ENCODE measurements at places on chromosomes 3 and 15.

- DNase-seq, result peak; percentile 61
Observed at GRCh38 chr15:83318036-83318435, 33.6 kb upstream of the BNC1 start.

DNA sequence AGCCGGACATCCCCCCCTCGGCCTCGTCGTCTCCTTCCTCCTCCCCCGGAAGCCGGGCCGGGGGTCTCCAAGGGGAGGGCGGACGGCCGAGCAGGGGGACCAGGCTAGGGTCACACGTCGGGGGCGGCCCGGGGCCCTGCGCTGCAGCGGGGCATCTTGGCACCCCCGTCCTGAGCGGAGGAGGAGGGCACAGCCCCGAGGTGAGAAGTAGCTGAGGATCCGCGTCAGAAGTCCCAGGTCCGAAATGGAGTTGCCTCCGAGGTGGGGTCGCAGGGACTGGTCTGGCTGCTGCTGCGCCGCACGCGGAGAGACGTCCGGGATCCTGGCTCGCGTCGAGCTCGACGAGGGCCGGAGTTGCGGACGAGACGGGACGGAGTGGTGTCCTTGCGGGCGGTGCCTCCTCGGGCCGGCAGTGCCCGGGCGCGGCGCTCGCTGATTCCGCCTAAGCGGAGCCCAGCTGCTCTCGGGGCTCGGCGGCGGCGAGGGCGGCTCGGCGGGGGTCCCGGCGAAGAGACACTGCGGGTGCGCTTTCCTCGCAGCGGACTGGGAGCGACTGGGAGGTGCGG, at the start of gene ADCY5:
TSS of gene ADCY5 (minus strand) at position 555 of the 566 bp plus-strand sequence. CDS start at position 10, 545 bp downstream.
- no peak for DNase-seq

GRCh38 chr3:194325424-194326153, 25.5 kb downstream of the CPN2 start:
- DNase-seq, result no peak

- no peak for DNase-seq
Observed at GRCh38 chr3:120025520-120025919, 68.7 kb downstream of the GSK3B start.

- DNase-seq, result no peak
Observed at GRCh38 chr15:42085721-42086120, 8.6 kb downstream of the PLA2G4D start.

DNA sequence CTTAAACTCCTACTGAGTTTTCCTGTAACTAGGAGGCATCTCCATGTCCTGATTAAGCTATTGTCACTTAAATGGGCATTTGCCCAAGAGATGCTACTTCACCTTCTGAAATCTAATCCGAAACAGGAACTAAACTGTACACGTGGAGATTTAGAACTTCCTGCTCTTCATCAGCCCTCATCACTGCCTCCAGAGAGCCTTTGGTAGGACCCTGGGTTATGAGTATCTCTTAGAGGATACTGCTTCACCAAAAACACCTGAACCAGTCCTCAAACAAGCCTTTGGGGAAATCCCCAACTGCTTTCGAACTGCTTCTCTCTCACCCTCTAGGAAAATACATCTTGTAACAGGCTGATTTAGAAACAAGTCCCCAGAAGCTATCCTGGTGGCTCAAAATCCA, 320.3 kb downstream of the GAP43 start:
- DNase-seq, result no peak

GRCh38 chr3:84008623-84009022, 950.2 kb upstream of the CADM2 start:
- no peak for DNase-seq

DNA sequence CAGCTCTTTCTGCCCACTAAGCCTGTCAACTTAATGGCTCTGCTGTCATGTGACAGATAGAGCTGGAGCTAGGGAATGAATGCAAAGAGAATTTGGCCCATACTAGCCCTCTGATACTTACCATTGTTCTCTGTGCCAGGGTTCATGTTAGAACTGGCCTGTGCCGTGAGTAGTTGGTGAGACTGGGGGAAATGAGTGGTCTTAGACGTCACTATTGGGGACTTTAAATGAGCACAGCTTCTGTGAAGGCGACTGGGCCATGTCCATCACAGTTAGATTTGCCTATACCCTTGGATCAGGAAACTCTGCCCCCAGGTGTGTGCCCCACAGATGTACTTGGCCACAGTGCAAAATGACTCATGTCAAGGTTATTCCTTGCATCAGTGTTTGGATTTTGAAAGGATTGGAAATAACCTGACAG, 124.9 kb downstream of the PTPRG start:
- no peak for DNase-seq

- DNase-seq, result no peak
Observed at GRCh38 chr3:127915115-127915936, at the start of gene KBTBD12. KBTBD12 (plus strand) TSS chr3:127915232; CDS start chr3:127923062, 7,830 bp downstream.

DNA sequence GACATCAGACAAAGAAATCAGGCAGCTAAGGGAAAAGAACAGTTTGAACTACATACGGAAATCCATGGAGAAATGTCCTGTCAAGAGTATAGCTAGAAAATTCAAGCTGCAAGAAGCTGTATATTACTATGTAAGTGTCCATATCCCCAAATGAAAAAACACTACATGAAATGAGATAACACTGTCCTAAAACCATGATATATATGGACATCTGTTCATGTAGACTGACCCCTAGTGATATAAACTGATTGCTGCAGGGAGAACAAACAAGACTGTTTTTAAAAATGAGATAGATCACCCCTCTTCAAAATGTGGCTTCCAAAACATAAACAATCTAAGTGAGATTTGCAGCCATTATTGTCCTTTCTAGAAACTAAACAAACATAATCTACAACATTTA, 985.6 kb downstream of the EPHA3 start:
- no peak for DNase-seq

DNA sequence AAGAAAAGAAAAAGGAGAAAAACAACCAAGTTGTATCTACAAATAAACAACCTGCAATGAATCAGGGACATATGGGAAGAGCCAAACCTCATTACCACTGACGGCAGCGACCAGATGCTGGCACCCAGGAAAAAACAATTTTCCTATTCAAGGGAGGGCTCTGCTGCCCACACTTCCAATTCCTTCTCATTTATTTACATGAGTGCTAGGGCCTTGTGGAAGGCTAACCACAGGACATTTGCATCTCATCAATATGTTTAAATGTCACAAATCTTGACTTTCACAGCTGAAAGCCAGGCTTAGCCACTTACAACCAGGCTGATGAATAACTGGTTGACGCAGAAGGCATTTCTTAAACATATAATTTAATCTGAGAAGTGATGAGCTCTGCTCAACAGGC, 36.0 kb downstream of the RFTN1 start:
- DNase-seq, result no peak

DNA sequence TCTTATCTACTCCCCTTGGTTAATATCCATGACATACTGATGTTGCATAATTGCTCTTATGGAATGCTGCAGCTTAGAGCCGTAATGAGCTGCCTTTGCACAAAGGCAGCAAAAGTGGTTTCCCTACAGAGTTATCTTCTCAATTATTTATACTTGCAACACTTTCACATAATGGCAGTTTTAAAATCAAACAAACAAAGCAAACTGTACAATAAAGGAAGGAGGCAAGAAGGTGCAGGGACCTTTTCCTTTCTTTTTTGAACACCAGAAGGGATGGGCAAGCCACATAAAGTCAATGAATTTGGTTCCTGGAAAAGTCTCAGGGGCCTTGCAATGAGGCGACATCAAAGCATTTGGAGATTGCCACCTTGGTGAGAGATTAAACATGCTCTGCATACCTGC, 188.0 kb downstream of the MEIS2 start:
- no peak for DNase-seq

- DNase-seq, result no peak
Observed at GRCh38 chr15:66868918-66869317, 166.9 kb downstream of the SMAD6 start.

DNA sequence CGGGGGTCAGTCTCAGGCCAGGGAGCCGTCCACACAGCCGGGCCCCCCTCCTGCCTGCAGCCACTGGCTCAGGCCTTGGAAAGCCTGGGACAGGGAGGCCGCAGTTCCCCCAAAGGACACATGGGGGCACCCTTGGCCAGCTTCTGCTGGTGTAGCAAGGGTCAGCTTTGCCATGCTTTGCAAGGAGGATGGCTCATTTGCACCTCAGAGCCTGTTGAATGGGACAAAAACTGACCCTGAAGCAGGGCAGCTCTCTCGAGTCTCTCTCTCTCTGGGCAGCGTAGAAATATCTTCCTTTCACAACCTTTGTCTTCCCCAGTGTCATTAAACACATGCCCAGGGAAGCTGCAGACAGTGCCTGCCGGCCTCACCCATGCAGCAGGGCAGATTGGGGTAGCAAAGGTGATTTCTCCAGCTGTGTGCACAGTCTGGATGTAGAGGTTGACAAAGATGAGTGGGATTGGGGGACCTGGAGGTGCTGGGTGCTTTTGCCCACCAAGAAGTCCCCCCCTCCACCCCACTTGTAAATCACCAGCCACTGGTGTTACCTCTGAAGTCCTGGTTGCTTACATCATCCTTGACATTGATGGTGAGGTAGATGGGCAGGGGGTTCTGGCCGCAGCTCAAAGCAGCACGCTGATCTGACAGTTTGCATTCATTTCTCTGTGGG, 17.4 kb upstream of the EHD4 start:
- peak; percentile 55 for DNase-seq

DNA sequence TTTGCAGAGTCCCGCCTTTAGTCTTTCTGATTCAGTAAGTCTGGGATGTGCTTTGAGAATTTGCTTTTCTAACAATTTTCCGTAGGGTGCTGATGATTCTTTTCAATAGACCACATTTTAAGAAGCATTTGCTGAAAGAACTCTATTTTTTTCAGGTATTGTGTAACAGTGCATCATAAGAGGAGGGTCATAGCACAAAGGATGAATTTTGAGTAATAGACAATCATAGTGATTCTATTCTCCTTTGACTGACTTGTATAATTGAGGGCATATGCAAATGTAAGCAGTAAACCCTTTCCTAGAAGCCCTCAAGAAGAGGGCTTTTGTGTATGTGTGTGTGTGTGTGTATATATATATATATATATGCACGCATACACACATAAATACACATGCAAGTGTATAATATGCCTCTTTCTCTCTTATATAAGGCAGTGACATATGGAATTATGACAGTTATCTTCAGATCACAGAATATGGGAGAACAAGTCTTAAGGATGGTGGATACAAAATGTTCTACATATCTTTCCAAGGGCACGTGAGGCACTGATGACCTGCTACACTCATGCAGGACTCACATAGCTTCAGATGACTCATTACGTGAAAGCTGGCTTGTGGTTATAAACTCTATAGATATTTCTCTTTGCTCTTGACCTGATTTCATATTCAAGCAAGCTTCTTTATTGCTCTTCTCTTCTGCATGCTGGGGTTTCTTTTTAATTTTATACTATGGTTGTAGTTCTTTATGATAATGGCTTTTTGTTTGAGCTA, 6.5 kb upstream of the PLSCR1 start:
- peak; percentile 48 for DNase-seq

DNA sequence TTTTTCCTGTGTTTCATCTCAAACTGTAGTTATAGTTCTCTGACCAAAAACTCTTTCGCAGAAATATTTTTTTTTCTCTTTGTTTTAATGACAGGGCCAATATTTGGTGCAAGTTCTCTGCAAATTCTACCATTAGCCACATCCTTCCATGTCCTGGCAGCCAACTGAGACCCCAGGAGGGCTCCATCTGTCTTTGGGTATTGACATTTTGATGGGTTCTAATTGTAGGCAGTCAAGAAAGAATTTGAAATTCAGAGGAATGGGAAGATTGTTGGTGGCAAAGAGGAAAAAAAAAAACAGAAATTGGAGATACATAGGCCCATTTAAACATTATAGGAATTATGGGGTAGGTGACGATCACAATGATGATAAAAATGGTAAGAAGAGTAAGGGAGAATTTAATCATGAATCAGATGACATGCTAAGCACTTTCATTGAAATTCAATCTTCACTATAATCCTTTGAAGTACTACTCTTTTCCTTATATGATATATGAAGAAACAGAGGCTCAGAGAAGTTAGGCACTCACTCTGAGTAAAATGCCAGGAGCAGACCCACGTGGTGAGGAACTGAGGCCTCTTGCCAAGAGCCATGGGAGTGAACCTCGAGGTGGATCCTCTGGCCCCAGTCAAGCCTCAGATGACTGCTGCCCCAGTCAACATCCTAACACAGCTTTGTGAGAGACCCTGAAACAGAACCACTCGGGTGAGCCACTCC, 151.4 kb downstream of the PDZRN3 start:
- no peak for DNase-seq

DNA sequence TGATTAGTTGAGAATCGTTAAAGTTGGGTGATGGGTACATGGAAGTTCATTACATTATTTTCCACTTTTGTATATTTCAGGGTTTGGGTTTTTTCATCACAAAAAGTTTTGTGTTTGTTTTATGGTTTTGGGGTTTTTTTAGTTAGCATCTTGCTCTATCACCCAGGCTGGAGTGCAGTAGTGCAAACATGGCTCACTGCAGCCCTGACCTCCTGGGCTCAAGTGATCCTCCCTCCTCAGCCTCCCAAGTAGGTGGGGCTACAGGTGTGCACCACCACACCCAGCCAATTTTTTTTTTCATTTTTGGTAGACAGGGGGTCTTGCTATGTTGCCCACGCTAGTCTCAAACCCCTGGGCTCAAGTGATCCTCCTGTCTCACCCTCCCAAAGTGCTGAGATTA, 100.1 kb upstream of the CHD2 start:
- DNase-seq, result no peak

DNA sequence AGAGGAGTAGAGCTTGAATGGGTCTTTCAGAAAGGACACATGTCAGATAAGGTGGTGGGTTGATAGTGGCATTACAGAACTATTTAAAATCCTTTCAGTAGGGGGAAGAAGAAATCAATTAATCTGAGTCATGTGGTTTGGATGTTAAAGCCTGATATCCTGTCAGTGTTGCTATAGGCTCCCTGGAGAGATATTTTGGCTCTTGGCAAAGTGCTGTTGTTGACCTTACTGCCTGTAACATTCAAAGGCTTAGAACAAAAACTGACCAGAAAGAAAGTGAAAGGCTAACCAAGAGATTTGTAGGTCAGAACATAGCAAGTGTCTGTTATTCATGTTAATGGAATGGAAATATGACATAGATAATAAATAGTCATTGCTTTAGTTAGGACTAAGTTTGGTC, 552.9 kb downstream of the DIPK2A start:
- DNase-seq, result no peak

DNA sequence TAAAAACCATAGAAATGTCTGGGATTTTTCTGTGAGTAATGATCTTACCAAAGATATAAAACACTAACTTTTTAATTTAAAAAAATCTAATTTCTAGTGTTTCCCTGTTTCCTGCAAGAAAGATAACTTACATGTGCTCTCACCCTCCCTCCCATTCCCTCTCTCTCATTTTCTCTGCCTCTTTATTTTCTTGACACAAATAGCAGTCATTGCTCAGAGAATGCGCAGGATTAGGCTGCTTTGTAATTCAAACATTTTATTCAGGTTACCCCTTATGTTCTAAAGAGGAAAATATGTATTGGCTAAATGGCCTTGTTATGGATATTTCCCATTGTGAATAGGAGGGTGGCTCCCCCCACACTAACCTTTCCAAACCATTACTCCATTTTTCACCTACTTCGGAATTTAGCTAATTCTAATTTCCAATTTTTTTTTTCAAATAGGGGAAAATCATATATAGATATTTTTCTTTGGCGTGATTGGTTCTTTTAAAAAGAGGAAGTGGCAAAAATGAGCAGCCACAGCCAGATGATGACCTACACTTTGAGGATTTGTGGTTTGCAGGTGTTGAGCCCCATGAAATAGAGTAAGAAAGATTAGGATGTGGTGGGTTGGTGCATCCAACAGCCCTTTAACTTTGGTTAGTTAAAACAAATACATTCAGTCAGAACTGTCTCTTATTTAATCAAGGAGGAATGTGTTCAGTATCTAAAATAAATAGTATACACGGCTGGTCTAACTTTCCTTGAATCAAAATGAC, 554.4 kb downstream of the IGSF11 start:
- no peak for DNase-seq

All from inflammatory macrophage treated with lipopolysaccharide for 1 hour (primary cell).